ENCODE measurements at places on chromosomes 4 and X.

DNA sequence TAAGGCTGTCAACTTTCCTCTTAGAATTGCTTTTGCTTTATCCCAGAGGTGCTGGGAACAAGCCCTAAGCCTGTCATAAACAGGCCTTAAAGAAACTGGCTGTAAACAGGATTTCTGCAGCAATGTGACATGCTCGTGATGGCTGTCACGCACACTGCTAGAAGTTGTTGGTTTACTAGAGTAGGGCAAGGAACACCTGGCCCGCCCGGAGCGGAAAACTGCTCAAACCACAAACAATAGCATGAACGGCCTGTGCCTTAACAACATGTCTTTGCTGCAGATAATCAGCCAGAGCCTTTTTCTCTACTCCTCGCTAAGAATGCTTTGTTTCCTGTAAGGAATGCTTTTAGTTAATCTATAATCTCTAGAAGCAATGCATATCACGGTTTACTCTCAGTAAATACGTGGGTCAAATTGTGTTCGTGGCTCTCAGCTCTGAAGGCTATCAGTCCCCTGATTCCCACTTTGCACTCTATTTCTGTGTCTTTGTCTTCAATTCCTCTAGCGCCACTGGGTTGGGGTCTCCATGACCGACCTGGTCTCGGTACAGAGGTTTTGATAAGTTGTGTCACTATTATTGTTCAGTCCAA, 318.3 kb downstream of the GLUD2 start:
- no peak for DNase-seq

- DNase-seq, result peak; percentile 84
These were observed 134.3 kb upstream of the AP1S2 start for GRCh38 chrX:15988661-15989603.

GRCh38 chr4:128305942-128306341, 18.3 kb upstream of the PGRMC2 start:
- DNase-seq, result no peak

DNA sequence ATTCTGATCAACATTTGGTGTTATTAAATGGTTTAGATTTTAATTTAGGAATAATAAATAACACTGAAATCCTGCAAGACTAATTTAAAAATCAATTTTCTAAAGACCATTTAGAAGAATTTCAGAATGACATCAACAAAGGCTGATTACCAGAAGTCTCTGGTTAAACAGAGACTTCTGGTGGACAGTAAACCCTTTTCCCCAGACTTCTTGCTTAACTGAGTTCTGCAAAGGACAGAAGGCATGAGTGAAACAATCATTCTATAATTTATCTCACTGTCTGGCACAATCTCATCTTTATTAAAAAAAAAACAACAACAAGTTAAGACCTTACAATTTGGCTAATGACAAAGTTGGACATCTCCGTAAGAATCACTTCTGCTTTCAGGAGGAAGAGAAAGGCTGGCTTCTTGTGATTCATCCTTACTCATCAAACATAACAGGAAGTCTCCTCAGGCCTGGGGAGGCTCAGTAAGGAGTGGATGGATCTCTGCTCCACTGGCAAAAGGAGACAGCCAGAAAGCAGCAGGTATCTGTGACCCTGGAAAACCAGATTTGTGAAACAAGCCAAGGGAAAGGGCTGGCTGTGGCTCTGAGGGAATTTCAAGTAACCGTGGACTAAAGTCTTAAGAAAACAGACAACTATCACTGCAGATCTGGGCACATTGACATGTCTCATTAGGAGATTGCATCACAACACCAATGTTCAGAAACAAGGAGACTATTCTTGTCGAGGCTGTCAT, 908 bp upstream of the TLR6 start:
- DNase-seq, result peak; percentile 87

DNA sequence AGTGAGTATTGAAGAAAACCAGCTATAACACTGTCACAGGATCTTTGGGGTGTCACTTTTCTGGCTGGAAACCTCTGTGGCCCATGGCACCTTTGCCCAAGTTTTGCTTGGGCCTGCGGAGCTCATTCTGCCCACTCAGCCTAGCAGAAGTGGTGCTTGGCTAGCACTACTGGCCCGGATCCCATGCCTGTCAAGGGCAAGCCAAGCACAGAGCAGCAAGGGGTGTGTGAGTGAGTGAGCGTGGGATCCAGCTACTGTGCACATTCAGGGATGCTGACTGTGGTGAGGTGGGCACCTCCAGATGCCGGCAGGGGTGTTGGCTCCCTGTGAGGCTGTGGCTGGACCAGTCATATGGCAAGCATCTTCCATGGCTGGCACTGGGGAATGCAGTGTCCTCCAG, 55.4 kb upstream of the RASGEF1B start:
- no peak for DNase-seq
